PC-9 (cell line): ENCODE measurements at places on chromosomes 4 and X. TPM values are rescaled to one million over a fixed set of nuclear protein-coding genes. Genes with fewer than 3 reads are reported as not detected.

Gene SPANXN4
- not detected in 2 replicates for total RNA-seq

Gene TMEM150C
- 0.74 and 0.98 TPM in 2 replicates for total RNA-seq

Gene PRSS48
- not detected in 2 replicates for total RNA-seq

Gene MSN
- 177 and 235 TPM in 2 replicates for total RNA-seq

Gene SPACA5
- total RNA-seq = not detected in 2 replicates

GRCh38 chrX:55142206-55142918 lies 53.5 kb downstream of the PAGE2 start:
- H3K4me3 ChIP-seq = no peak overlapping the region
- DNase-seq = no peak
- H3K27me3 ChIP-seq = no peaks in the 10 kb centered on the region
- no peak overlapping the region for H3K27ac ChIP-seq

GRCh38 chrX:14411326-14411725 lies 118.0 kb upstream of the GLRA2 start:
- no peaks in the 10 kb centered on the region for H3K36me3 ChIP-seq
- H3K27me3 ChIP-seq = no peaks in the 10 kb centered on the region
- DNase-seq = no peak
- H3K4me1 ChIP-seq = peaks cover 13% of the 10 kb centered on the region; the same call in 1 of the 2 replicates

- H3K36me3 ChIP-seq = no peaks in the 10 kb centered on the region
- no peaks in the 10 kb centered on the region for H3K27me3 ChIP-seq
- peaks cover 38% of the 10 kb centered on the region for H3K4me1 ChIP-seq
- DNase-seq = no peak
- H3K4me3 ChIP-seq = peak overlapping the region; percentile 29
Measured at GRCh38 chrX:123918106-123918721, 43.3 kb upstream of the STAG2 start.

- H3K36me3 ChIP-seq = no peaks in the 10 kb centered on the region
- H3K27ac ChIP-seq = no peak overlapping the region
- no peaks in the 10 kb centered on the region for H3K4me1 ChIP-seq
Measured at GRCh38 chr4:111127841-111128240, 505.0 kb upstream of the PITX2 start.

DNA sequence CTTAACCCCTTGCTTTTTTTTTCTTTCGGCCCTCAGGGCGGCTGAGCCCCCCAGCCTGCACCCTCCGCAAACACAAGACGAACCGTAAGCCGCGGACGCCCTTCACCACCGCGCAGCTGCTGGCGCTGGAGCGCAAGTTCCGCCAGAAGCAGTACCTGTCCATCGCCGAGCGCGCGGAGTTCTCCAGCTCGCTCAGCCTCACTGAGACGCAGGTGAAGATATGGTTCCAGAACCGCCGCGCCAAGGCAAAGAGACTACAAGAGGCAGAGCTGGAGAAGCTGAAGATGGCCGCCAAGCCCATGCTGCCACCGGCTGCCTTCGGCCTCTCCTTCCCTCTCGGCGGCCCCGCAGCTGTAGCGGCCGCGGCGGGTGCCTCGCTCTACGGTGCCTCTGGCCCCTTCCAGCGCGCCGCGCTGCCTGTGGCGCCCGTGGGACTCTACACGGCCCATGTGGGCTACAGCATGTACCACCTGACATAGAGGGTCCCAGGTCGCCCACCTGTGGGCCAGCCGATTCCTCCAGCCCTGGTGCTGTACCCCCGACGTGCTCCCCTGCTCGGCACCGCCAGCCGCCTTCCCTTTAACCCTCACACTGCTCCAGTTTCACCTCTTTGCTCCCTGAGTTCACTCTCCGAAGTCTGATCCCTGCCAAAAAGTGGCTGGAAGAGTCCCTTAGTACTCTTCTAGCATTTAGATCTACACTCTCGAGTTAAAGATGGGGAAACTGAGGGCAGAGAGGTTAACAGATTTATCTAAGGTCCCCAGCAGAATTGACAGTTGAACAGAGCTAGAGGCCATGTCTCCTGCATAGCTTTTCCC lies 3.4 kb downstream of the MSX1 start:
- no peak overlapping the region for H3K27ac ChIP-seq
- H3K36me3 ChIP-seq = no peaks in the 10 kb centered on the region
- peaks cover 7% of the 10 kb centered on the region; the same call in 1 of the 2 replicates for H3K27me3 ChIP-seq
- no peak for DNase-seq
- no peaks in the 10 kb centered on the region for H3K4me1 ChIP-seq

DNA sequence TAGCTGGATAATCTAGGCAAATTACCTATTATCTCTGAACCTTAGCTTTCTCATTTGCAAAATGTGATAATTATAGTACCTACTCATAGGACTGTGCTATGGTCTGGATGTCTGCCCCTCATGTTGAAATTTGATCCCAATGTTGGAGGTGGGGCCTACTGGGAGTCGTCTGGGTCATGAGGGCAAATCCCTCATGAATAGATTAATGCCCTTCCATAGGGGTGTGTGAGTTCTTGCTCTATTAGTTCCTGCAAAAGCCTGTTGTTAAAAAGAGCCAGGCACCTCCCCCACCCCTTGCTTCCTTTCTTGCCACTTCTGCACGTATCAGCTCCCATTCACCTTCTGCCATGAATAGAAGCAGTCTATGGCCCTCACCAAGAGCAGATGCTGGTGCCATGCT lies 73.9 kb downstream of the SERTM2 start:
- H3K27ac ChIP-seq = no peak overlapping the region
- no peak overlapping the region for H3K4me3 ChIP-seq
- H3K27me3 ChIP-seq = no peaks in the 10 kb centered on the region
- H3K36me3 ChIP-seq = no peaks in the 10 kb centered on the region
- no peaks in the 10 kb centered on the region for H3K4me1 ChIP-seq

DNA sequence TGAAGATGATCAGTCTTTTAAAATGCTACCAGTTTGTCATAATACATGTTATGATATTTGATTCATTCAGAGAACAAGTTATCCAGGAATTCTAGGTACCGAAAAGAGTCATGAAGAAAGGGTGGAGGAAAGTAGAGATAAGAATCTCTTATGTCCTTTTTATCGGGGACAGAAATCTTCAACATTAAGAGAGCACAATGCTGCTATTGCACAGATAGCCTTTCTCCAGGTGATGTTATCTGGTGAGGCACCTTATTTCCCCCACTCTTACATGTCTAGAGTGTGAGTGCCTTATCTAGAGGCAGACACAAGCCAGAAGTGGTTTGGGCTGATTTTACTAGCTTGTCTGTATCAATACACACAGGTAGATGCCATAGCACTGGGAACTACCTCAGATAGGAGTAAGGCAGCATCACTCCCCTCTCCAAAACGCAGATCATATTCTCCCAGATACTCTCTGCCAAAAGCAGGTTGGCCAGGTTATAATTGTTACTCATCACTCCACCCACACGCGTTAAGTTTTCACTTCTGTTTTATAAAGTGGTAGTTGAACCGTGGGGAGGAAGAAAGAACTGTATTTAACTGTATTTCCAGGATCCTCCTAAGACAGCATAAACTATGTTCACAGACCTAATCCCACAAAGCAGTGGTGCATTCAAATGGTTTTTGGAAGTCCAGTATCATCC lies 38.4 kb downstream of the AREG start:
- no peaks in the 10 kb centered on the region for H3K36me3 ChIP-seq
- no peak overlapping the region for H3K27ac ChIP-seq
- DNase-seq = no peak
- no peaks in the 10 kb centered on the region for H3K27me3 ChIP-seq
- peaks cover 12% of the 10 kb centered on the region for H3K4me1 ChIP-seq

GRCh38 chr4:7275490-7276154 lies 83.3 kb downstream of the SORCS2 start:
- H3K36me3 ChIP-seq = no peaks in the 10 kb centered on the region
- H3K4me3 ChIP-seq = no peak overlapping the region
- no peak overlapping the region for H3K27ac ChIP-seq

- no peaks in the 10 kb centered on the region for H3K4me1 ChIP-seq
- no peak for DNase-seq
- H3K27me3 ChIP-seq = no peaks in the 10 kb centered on the region
- H3K4me3 ChIP-seq = no peak overlapping the region
Measured at GRCh38 chr4:125547836-125548235, 233.1 kb downstream of the FAT4 start.

DNA sequence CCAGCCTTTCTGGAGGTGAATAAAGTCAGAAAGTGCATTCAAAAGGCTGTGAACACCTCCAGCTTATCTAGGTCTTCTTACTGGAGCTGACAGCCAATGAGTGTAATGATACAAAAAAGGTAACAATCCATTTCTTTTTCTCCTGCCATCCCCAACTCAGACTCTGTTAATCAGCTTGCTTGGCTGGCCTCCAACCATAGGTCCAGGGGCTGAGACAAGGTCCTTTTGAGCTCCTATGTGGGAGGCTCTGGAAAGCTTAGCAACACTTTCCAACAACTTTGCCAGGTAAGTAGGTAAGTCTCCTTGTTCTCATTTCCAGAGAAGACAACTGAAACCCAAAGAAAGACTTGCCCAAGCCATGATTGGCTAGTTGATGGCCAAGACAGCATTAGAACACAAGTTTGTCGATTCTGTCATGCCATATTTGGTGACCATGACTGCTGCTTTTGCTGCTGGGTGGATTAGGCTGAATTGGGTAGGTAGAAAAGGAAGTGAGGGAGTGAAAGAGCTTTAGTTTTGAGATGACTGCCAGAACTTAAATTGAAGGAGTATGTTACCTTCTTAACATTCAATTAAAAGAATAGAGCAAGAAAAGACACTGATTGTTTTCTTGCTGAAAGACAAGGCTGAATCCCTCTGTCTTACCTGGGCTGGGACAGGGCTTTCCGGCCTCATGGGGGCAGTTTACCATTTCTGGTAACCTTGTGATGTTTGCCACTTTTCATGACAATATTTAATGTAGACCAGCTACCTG lies 22.8 kb downstream of the VSIG4 start:
- DNase-seq = no peak
- no peaks in the 10 kb centered on the region for H3K4me1 ChIP-seq
- H3K36me3 ChIP-seq = no peaks in the 10 kb centered on the region
- H3K27me3 ChIP-seq = no peaks in the 10 kb centered on the region
